MV-4-11 (cell line): ENCODE measurements at places on chromosomes 12 and 14.
A peak's percentile ranks its signal among the peaks of the same experiment; 100 is the strongest.

DNA sequence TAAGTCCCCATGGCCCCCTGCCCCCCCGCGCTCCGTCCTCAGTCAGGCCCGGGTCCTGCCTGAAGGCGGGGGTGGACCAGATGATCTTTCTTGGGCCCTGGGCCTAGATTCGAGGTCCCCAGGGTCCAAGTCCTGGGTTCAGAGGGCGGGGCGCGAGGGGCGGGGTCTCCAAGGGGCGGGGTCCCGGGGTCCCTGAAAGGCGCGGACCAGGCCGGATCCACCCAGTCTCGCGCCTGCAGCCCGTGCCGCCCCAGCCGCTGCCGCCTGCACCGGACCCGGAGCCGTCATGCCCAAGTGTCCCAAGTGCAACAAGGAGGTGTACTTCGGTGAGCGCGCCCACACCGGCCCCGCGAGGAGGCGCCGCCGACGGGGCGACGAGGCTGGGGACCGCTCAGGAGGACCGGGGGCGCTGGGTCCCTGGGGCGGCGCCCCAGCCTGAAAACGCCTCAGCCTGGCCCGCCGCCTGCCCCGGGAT lies 325 bp downstream of the CRIP1 start:
- no peak for DNase-seq

DNA sequence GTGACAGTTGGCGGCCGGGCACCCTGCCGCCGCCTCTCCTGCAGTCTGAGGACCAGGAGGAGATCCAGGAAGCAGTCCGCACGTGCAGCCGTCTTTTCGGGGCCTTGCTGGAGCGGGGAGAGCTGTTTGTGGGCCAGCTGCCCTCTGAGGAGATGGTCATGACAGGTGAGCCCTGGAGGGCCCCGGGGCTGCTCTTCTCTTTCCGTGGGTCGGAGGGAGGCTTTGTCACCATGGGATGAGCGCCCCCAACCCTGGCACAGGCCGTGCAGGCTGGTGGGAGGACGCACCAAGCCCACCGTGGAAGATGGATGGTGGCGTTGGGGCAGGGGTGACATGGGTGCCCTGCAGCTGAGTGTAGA lies 532 bp downstream of the NOC4L start:
- DNase-seq = no peak

DNA sequence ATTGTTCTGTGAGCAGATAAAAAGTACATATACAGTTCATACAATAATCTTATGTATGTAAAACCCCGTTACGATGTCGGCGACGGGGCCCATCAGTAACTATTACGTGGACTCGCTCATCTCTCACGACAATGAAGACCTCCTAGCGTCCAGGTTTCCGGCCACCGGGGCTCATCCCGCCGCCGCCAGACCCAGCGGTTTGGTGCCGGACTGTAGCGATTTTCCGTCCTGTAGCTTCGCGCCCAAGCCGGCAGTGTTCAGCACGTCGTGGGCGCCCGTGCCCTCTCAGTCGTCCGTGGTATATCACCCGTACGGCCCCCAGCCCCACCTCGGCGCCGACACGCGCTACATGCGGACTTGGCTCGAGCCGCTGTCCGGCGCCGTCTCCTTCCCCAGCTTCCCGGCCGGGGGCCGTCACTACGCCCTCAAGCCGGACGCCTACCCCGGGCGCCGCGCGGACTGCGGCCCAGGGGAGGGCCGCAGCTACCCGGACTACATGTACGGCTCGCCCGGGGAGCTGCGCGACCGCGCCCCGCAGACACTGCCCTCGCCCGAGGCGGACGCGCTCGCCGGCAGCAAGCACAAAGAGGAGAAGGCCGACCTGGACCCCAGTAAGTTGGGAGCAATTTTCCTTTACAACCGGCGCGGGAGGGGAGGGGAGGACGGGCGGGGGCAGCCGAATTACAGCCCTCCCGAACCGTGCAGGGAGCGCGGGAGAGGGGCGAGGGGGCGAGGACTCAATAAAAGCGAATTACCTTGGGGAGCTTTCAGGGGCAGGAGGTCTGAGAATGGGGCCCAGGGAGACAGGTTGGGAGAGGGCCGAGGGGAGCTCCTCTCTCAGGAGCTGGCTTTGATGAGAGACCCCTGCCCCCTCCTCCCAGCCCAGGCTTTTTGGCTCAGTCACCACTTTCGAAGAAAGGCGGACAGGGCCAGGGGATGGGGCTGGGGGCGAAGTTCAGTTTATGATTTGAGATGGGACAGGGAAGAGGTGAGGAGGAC lies at the start of gene HOXC9:
Gene HOXC9, plus strand, starts transcription at position 46 of the 999 bp plus-strand sequence. Its CDS starts 28 bp downstream, at position 74.
- DNase-seq = no peak

DNA sequence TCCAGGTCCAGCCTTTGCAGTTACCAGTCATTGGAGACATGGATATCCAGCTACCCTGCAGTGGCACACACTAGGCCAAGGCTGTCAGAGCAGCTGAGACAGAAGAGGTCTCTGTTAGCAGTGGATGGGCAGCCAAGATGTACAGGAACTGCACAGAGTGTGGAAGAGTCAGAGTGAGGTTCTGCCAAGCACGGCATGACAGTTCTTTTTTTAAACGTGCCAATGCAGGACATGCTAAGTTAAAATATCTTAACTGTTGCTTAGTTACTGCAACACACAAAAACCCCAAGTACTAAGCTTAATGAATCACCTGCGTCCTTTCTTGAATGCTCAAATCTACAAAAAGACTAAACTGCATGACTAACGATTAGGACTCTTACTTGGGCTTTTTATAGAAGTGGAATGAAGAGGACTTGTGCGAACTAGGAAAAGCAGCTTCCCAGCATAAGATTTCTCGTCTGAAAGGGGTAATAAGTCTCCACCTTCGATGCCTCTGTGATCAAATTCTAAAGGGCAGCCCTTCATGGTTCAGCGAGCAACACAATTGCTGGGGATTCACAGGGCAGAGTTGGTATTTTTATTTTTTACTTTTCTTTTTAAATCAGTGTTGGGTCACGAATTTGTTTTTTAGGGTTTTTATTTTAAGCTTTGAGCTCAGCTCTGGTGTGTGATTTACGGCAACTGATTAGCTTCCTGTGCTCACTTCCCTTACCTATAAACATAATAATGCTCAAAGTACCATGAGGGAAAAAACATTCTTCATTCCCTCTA lies 20.6 kb downstream of the MAPK1IP1L start:
- DNase-seq = peak; percentile 45

GRCh38 chr12:71159264-71159663 lies 1.5 kb upstream of the TSPAN8 start:
- no peak for DNase-seq

- DNase-seq = no peak
Observed at GRCh38 chr12:16331998-16332397, 15.4 kb upstream of the MGST1 start.

- no peak for DNase-seq
Observed at GRCh38 chr12:122137681-122138080, 36.3 kb downstream of the IL31 start.

DNA sequence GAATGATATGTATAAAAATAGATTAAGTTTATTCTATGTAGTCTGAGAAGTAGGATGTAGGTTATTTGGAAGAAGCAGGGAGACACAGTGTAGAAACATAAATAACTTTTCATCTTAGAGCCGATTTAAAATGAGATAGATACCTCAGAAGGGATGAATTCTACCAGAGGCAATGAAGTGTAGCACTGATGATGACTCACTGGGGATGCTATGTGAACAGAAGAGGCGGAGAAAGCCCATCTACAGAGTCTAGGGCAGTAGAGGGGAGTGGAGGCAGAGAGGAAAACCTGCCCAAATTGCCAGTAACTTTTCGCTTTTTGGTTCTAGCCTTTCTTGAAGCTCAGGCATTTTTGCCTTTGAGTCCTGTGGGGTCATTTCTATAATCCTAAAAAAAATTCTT lies 451.8 kb downstream of the ATP23 start:
- DNase-seq = no peak

GRCh38 chr12:25958428-25959070 lies at the start of gene RASSF8:
TSS of gene RASSF8 (plus strand) at chr12:25958682. CDS start at chr12:26055344, 96,662 bp downstream.
- no peak for DNase-seq

GRCh38 chr12:126960709-126961108 lies 1306.3 kb upstream of the TMEM132C start:
- DNase-seq = no peak

- no peak for DNase-seq
Observed at GRCh38 chr14:50784683-50785456, 46.1 kb downstream of the NIN start.

DNA sequence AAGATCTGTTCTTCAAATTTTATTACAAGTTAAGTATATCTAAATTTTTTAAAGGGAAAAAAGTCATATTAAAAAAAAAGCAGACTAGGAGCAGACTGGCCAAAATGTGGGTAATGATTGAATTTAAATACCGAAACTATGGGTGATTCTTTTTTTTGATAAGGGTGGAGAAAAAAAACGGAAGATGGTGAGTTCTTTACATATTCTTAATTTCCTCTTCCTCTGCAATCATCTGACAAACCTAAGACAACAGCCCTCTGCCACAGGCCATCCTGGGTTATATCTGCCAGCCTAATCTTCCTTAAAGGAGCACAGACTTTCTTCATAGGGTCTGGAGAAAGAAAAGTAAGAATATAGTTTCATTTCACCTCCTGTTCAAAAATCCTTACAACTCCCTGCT lies 108.0 kb downstream of the PPP2R5E start:
- DNase-seq = peak; percentile 40

GRCh38 chr12:21551841-21552465 lies 25.9 kb downstream of the SPX start:
- no peak for DNase-seq

DNA sequence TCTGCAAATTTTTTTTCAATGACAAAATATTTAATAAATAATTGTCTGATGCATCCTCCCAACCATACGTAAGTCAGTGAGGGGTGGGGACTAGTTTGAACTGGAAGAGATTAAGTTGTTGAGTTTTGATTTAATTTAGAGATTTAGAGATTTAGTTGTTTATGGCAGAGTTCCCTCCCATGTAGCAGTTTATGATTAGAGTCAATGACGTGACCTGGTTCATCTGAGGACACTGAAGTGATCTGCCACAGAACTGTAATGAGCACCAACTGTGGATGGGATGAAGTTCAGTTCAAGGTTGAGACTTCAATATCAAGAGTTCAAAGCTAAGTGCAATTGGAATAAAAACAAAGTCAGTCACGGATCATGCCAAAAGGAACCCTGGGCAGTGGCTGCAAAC lies 609.3 kb downstream of the NOVA1 start:
- DNase-seq = no peak

- DNase-seq = peak; percentile 6
Observed at GRCh38 chr12:26028953-26029735, 70.7 kb downstream of the RASSF8 start.

- DNase-seq = peak; percentile 90
Observed at GRCh38 chr12:89427508-89428156, 75.3 kb upstream of the DUSP6 start.

- DNase-seq = peak; percentile 30
Observed at GRCh38 chr12:104063712-104064030, 660 bp upstream of the HCFC2 start.

- DNase-seq = peak; percentile 10
Observed at GRCh38 chr12:53733807-53734200, 6.6 kb upstream of the CALCOCO1 start.

GRCh38 chr14:59407246-59408010 lies 57.8 kb downstream of the GPR135 start:
- peak; percentile 16 for DNase-seq

DNA sequence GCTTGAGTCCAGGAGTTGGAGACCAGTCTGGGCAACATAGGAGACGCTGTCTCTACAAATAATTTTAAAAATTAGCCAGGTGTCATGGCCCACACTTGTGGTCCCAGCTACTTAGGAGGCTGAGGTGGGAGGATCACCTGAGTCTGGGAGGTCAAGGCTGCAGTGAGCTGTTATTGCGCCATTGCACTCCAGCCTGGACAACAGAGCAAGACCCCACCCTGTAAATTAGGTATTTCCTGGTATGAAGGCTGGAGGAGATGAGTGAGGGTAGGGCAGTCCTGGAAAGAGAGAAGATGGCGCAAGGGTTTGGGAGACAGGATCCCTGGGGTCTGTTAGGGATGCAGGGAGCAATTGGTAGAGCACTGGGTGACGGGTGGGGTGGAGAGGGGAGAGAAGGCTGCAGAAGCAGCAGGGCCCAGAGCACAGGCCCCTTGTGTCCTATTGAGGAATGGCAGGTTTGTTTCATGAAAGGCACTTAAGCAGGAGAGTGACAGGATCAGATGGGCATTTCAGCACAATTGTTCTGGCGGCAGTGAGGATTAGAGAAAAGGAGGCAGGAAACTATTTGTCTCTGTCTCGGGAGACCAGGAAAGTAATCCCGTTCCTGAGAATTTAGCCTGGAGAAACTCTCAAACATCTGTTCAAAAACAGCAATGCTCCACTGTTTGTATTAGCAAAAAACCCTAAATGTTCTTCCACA lies 47.2 kb upstream of the KTN1 start:
- DNase-seq = no peak
